ENCODE measurements at places on chromosomes 3 and 15.

- DNase-seq, result no peak
These were observed 59.1 kb downstream of the SENP7 start for GRCh38 chr3:101453961-101454360.

DNA sequence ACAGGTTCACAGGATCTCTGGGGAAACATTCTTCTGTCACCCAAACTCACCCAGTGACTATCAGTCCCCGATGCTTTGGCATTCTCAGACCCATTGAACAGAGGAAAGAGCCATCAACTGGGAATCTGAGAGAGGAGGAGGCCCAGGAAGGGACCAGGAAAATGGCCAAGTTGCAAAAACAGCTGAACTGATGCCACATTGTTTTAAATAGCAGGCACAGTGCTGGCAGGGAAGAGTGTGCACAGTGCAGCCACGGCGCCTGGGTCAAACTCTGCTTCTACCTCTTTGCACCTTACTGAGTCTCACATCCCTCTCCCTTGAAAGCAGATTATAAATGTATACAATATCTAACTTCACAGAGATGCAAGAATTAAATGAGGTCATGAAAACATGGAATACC is 66.4 kb downstream of the SRGAP3 start:
- DNase-seq, result no peak

GRCh38 chr3:108183181-108183580 is 39.0 kb downstream of the IFT57 start:
- DNase-seq, result no peak

DNA sequence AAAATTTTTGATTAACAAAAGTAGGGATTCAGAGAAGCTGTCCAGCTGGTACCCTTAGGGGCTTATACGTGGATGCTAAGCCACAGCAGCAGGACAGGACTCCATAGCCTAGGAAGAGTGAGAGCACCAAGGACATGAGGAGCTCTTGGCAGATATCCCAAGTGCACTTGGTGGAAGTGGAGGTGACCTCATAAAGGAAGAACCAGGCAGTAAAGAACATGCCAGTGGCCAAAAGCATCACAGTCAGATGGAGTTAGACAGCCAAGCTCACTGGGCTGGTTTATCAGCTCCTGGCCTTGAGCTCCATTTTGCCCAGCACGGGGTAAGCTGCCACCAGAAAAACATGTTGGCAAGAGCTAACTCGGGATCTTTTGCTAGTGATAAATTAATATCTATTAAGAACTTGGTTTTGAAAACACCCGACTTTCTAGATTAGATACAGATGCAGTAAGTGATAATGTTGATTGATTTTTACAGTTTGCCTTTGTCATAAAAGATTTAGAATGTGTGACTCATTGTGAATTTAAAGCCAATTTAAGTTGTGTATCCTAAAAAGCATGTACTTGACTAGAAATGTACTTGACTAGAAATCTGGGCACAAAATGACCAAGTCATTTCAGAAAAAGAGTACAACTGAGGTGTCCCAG is 108.0 kb downstream of the CMSS1 start:
- no peak for DNase-seq

GRCh38 chr15:48001393-48002039 is 119.3 kb upstream of the SLC24A5 start:
- no peak for DNase-seq

GRCh38 chr15:59501597-59501996 is 63.6 kb downstream of the FAM81A start:
- no peak for DNase-seq

DNA sequence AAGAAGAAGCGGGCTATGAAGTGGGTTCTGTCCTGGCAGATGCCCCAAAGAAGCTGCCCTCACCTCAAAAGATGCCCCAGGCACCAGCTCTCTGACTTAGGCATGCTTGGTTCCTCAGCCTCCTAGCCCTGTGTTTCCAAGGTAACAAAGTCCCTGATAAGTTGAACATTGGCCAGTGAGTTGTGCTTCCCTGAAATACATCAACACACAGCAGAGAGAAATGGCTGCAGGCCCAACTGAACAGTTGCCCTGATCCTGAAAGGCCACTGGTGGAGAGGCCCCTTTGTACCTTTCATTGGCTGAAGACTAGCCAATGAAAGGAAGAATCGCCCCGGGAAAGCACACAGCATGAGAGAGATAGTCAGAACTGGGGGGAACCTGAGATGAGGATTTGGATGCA is 169.9 kb upstream of the CTNNB1 start:
- no peak for DNase-seq

GRCh38 chr3:164779816-164780215 is 298.5 kb downstream of the SI start:
- DNase-seq, result no peak

DNA sequence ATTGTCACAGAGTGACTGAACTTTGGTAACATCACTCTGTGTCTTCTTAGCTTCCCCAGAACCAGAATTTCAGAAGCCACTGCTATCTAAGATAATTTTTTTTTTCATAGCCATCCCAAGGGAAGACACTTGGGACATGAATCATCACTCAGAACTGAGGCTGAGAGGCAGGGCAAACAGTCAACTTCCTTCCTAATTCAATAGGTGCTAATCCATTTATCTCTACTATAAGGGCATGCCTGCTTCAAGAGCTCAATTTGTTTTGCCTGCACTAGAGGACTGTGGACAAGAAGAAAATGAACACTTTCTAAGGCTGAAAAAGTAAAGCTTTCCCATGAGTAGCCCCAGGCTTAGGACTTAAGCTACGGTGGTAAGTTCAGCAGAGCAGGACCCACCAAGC is 56.7 kb upstream of the MYRIP start:
- no peak for DNase-seq

GRCh38 chr15:30065025-30065801 is 17.5 kb upstream of the GOLGA8J start:
- no peak for DNase-seq

- DNase-seq, result no peak
These were observed 10.7 kb downstream of the H1-8 start for GRCh38 chr3:129553719-129554118.

DNA sequence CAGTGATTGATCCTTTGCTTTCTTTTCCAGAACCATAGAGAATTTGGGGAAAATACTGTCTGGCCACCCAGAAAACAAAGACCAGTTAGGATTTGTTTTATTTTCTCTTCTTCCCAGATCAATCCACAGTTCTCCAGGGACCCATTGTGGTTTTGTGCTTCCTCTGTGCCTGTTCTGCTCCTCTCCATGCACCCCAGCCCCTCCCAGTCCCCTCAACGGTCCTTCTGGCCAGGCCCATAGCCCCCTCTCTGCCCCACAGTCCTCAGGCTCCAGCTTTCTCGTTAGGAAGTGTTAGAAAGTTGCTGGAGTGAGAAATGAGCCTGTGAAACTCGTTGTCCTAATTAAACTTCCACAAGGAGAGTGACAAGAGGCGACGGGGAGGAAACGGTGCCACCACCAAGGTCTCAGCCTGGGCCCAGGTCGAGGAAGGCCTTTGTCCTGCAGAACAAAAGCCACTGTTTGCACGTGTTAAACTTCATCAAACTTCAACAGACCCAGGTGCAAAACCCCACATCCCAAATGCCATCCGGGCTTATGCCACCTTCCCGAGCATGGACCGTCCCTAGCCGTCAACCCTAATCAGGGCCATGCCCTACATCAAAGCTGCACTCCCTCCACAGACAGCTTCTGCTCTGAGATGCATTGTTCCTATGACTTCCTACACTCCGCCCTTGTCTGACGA is 18.7 kb upstream of the ALDH1A3 start:
- DNase-seq, result no peak

- DNase-seq, result no peak
These were observed 6.3 kb upstream of the ATP1B3 start for GRCh38 chr3:141870091-141870687.

DNA sequence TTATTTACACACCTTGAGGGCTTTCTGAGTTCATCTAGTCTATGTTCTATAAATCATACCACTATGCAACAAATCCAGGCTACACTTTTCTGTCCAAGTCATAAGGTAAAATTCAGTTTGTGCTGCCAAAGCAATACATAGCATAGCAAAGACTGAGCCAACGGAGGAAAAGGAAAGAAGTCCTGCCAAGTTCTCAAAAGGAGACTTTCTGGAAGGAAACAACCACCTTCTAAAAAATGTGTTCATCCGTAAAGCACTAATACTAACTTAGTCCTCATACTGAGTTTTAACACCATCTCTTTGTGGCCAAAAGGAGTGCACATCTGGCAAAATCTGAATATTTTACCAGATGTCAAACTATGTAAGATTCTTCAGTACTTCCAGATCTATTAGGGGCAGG is 620.2 kb downstream of the RBMS3 start:
- DNase-seq, result no peak

DNA sequence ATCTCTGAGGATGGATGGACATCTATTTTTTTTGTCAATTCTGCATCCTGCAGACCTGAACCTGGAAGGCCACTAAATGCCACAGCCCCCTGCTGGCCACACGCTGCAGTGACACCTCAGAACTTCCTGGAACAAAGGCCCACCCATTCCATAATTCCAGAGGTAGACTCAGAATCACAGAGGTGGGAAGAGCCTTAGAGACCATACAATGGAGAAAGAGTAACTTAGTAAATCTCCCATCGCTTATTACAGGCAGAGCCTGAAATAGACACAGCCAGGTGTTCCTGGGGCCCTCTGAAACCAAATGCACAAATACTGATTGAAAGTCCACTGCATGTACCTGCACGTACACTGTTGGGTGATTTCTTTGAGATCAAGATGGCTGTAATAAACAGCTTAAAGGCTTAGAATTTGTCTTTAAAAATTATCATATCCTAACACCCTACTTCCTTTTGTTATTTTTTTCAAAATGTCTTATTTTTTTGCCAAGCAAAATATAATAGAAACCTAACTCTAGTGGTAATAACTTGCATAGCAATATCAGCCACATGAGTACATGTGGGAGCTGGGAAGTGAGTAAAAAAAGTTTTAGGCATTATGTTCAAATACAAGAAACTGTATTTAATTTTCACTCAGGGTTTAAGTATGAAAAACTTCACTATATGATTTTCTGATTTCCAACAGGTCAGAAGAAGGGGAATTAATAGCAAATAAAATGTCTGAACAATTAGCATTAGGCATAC is 62.7 kb downstream of the EOMES start:
- DNase-seq, result peak; percentile 24

- DNase-seq, result peak; percentile 10
These were observed 608.4 kb downstream of the CADM2 start for GRCh38 chr3:85567071-85567676.

DNA sequence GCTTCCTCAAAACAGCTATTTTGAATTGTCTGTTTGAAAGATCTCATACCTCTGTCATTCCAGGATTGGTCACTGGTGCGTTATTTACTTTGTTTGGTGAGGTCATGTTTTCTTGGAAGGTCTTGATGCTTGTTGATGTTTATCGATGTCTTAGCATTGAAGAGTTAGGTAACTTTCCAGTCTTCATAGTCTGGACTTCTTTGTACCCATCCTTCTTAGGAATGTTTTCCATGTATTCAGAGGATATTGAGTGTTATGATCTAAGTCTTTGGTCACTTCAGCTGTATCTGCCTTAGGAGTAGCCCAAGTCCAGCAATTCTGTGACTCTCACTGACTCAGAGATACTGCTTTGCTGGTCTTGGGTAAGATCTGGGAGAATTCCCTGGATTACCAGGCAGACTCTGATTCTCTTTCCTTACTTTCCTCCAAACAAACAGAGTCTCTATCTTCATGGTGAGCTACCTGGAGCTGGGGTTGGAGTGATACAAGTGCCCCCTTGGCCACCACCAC is 398.6 kb downstream of the ZIC4 start:
- DNase-seq, result no peak

GRCh38 chr3:157300981-157301663 is 135.5 kb upstream of the PTX3 start:
- no peak for DNase-seq

DNA sequence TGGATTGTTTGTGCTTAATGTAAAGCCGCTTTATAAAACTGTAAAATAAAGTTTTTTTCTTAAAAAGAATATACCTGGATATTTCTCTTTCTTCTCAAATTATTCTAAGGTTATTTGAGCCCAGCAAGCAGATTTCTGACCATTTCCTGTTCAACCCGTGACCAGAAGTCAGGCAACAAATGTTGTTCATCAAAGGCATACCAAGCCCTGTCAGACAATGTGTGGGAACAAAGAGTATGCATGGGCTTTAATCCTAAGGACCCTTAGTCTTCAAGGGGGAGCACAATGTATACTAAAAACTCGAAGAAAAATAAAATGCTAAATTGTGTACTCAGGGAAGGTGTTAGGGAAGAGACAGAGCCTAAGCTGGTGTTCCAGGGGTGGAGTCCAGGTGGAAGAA is 26.6 kb upstream of the PAQR5 start:
- DNase-seq, result no peak
